ENCODE measurements at places on chromosomes 1 and 21.

- DNase-seq = peak; percentile 15
Measured at GRCh38 chr1:21174654-21175323, 1.9 kb downstream of the EIF4G3 start.

- no peak for DNase-seq
Measured at GRCh38 chr1:16117369-16117768, 38.5 kb downstream of the EPHA2 start.

DNA sequence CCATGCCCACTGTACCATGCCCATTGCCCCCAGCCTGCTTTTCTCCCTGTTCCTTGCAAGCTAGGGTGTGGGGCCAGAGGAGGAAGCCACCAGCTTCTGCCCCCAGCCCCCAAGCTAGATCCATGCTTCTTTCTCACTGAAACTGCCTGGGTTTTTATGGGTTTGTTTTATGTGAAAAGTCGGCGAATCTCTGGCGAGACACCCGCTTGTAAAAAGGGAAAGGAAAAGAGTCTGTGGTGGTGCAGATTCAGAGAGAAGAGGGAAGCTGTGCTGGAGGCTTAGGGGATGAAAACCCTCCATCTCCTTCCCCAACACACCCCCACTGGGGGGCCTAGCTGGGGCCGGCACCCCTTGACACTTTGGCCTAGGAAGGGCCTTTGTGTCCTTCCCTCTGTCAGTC lies 26.2 kb downstream of the GRHL3 start:
- no peak for DNase-seq

DNA sequence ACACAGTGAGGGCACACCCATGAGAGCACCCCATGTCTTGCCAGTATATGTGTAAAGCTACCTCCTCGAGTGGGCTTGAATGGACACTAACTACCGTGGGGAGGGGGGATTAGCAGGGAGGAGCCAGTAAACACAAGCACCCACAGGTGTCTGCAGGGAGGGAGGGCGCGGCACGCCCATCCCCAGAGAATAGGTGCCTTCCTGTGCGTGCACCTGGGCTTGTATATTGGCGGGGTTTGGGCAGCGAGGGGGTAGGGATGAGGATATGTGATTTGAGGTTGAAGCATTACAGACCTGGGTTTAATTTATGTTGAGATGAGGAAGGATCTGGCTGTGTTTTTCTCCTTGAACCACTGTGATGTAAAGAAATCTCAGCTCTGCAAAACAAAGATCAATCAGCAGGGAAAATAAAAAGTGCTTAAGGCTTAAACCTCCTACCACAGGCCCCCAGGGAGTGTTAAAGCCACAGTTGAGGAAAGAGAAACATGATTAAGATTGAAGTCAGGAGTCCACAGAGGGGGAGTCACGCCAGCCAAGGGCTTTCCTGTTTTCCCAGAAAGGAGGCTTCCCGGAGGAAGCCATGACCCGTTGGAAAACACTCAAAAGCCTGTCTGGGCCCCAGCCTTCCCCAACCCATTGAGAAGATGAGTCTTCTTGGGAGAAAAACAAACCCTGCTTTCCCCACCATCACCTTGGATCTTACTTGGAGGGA lies 80.0 kb downstream of the CAMK2N1 start:
- no peak for DNase-seq

DNA sequence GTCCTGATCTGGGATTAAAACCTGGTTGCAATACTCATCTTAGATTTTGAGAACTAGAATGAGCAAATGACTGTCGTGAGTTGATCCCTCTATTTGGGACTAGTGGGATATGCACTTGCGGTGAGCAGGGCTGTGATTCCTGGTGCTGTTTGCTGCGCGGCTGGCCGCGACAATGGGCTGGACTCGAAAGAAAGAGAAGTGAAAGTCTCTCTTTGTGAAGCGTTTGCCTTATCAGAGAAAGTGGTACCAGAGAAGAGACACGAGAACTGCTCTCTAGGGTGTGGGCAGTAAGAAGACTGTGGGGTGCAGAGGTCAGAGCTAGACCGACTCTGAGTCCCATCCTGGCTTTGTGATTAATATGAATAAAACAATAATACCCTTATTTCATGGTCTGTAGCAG lies 8.6 kb downstream of the ST6GALNAC3 start:
- DNase-seq = no peak

GRCh38 chr1:8603220-8603616 lies 214.2 kb downstream of the RERE start:
- DNase-seq = no peak

GRCh38 chr1:218931324-218931723 lies 242.4 kb upstream of the LYPLAL1 start:
- no peak for DNase-seq

DNA sequence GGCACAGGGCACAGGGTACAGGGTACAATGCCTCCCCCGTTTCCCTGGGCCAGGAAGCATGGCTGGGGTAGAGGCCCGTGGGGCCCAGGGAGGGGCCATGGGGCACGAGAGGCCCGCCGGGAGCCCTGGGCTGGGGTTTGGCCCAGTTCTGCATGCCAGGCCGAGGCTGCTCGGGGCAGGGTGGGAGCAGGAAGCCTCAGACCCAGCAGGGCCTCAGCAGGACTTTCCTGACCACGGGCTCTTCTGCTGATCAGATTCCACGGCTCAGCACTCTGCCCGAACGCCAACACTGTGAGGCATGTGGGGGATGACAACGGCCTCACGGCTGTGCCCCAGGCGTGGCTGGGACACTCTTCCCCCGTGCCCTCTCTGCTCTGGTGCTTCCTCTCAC lies 104.3 kb downstream of the NPHP4 start:
- DNase-seq = no peak

DNA sequence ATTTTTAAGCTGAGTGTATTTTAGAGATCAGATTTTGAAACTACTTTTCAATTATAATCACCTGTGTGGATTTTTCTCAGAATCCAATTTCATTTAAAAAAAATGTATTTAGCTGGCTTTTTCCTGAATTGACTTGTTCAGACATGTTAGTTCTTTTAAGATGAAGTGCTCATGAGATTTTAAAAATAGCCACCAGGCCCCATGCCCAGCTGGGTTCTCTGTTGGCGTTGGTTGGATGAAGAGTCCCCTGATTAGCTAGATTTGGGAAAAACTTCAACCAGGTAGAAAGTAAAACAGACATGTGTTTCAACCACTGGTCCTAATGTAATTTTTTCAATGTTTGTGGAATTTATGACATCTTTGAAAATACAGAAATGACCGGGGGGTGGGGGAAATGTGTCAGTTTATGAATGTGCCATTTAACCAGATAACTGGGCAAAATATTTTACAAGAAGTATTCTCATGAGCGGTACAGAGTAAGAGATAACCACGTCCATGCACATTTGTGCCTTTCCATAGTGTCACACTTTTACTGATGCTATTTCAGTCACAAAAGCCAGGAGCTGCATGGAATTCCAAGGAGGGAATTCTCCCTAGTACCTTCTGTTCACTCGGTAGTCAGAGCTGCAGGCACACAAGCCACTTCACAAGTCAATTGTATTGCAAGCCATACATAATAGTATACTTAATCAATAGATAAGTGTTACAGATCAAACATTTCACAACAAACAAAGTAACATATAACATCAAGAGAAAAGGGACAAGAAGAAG lies 51.1 kb downstream of the KCNK1 start:
- DNase-seq = no peak

DNA sequence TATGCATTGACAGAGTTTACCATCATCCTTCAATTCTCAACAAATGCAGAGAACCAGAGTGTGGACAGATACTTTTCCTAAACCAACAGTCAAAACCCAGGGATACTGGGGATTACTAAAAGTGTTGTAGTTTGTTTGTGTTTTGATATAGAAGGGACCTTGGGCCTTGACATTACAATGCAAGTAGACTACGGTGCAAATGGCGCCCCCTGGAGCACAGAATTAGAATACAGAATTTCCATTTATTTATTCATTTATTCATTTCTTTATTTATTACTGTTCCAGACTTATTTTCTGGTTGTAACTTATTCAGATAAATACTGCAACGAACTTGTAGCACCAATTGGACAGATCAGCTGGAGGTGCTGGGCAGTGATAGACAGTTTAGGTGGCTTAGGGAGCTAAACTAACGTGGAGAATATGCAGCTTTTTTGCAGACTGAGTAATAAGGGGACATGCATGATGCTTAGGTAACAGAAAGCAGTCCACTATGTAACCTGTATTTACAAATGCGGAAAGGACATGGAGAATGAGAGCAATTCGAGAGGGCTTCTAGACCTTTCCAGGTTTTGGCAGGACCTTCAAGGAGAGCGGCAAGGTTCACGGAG lies 42.6 kb downstream of the KIRREL1 start:
- DNase-seq = peak; percentile 30

DNA sequence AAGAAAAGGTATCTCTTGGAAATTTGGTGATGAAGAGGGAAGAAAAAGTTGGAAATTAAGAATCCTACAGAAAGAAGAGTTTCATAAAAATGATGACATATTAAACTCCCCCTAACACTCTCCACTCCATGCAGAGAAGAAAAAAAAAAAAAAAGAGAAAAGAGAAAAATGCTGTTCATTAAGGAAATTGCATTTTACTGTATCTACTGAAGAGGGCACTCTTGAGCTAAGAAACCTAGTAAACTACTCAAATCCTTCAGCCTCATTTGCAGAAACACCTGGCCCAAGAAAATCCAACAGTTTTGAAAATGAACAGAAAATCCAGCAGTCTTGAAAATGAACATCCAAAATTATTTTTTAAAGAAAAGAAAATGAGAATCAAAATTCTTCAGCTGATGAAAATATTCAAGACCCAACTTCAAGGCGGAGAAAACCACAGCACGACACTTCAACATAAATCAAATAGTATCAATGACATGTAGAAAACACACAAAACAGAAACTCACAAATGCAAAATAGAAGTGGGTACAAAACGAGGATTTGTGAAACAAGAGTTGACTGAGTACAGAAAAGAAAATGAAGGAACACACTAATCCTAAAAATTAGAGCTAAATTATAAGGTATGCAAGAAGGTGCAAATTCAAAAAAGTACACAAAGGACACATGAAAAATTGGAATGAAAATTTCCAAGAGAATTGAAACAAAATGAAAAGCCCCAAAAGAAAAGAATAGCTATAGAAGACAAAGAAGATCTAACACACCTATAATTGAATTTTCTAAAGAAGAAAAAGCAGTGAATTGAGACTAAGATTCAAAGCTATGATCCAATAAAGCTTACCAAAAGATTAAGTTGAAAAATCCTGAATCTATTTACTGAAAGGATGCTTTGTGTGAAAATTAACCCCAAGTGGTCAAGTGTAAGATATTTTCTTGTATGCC lies 73.2 kb upstream of the DNAJC6 start:
- peak; percentile 6 for DNase-seq

DNA sequence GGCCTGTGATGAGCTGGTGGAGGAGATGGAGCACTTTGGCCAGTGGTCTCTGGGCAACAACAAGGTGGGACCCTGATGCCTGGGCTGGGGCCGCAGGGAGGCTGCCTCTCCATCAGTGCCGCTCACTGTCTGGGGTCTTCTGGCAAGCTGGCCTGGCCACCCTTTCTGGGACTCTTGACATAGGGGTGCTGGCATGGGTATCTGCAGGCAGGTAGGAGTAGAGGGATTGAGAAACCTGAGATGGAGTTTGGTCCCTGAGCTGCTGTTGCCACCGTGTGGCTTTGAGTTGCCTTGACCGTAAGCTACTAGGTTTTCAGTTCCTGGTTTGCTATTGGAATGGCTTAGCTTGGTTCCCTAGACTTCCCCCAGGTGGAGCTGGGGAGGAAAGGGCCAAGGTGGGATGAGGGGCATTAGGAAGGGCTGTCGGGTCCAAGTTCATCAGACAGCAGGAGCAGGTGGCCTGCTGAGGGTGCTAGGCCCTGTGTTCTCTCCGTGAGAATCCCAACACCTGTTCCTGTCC lies 13.2 kb upstream of the MFN2 start:
- peak; percentile 88 for DNase-seq

DNA sequence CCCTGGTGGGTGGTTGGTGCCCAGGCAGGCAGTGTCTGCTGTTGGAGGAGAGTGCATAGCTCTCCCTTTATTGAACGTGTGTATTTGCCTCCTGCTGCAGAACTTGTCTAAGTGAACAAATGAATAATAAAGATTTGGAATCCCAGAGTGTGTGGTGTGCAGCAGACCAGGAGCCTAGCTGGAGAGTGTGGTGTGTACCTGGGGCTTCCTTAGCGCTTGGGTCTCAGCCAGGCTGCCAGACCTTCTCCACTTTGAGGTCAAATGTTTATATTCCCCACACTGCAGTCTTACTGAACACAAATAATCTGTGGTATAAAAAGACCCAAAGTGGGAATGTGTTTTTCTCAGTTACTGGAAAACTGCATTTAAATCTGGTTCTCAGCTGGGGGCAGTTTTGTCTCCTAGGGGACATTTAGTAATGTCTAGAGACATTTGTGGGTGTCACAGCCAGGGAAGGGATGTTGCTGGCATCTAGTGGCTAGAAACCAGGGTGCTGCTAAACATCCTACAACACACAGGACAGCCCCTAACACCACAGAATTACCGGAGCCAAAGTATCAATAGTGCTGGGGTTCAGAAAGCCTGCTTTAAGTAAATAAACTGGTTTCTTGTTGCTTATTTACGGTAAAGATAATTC lies 23.6 kb downstream of the SLC37A1 start:
- peak; percentile 47 for DNase-seq

- DNase-seq = no peak
Measured at GRCh38 chr1:16095447-16095846, 22.0 kb upstream of the FAM131C start.

DNA sequence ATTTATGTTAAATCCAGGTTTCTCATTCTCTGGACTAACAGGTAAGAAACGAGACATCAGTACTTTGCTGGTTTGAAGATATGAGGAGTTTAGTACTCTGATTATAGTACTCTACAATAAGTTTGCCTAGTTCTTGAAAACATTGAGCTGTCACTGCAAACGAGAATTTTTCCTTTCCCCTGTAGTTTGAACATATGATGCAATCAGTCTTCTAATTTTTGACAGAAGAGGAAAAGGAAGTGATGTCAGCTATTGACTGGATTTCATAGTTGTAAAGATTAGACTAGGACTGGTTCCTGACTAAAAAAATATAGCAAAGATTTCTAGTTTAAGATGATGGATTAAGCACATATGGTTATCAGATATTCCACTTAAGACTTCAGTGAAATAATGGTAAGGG lies 461.9 kb downstream of the LRRIQ3 start:
- no peak for DNase-seq

- DNase-seq = no peak
Measured at GRCh38 chr1:87575528-87575927, 246.8 kb downstream of the LMO4 start.

- DNase-seq = no peak
Measured at GRCh38 chr1:3899754-3900149, 320 bp downstream of the C1orf174 start.

DNA sequence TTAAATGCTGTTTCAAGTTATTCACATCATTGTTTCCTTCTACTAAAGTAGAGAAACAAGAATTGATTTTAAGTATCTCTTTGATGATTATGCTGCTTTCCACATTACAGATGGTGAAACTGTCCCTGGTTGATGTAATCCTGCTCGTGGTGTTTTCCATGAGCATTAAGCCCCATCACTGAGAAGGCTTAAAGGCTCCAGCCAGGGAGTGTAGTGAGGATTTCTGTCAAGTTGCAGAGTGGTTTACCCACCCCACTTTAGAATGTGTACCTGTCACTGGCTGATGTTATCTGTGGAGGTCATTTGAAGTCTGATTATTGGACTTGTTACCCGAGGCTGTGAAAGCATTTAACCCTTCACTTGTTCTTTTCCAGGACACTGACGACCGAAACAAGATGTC lies 12.9 kb downstream of the CERS2 start:
- DNase-seq = no peak

Data from SW480 (cell line).